ENCODE measurements at places on chromosomes 5 and 9.

DNA sequence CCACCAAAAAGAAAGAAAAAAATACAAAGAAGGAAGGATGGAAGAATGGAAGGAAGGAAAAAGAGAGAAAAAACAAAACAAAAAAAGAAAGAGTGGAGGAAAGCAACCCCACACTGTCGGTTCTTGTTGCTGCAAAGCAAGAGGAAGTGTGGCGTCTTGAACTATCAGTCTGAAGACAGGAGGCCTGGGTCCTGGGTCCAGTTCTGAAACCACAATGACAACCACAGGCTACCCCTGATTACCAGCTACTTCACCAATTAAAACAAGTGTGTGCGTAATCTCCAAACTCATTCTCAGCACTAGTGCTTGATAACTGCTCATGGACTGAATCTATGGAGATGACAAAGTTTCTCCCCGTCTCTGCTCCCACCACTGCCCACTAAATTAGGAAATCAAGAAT, 93.7 kb downstream of the RASEF start:
- no peak for DNase-seq

DNA sequence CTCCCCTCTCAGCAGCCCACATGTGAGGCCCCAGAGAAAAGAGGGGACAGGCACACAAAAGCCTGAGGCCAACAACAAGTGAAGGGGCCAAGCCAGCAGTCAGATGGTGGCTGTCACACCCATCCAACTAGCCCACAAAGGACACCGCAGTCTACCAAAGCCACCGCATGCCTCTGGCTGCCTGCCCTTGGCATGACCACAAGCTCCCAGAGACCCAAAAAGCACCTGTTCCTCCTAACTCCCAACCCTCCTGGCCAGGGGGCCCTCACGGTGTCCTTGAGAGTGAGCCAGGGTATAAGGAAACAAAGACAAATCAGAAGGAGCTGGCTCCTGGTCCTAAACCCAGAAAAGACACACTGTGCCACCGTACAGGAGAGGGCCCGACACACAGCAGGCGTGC, 77.8 kb upstream of the LRRTM2 start:
- DNase-seq: no peak

- DNase-seq: no peak
These were observed 22.6 kb downstream of the MYO10 start for GRCh38 chr5:16913187-16914107.

DNA sequence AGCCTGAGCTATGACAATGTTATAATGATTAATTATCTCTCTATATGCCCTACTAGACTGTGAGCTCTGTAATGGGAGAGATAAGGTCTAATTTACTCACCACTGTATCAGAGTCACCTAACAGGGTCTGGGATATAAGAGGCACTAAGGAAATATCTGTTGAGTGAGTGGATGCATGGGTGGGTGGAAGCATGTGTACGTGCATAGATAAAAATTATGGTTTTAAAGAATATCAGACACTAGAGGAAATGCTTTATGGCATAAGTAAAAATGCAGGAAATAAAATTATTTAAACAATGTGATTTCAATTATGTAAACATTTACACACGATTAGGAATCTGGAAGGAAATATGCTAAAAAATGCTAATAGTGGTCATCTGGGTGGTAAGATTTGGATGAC, 137.8 kb downstream of the SPOCK1 start:
- DNase-seq: no peak

- no peak for DNase-seq
These were observed 884 bp upstream of the EGFLAM start for GRCh38 chr5:38257308-38258041.

DNA sequence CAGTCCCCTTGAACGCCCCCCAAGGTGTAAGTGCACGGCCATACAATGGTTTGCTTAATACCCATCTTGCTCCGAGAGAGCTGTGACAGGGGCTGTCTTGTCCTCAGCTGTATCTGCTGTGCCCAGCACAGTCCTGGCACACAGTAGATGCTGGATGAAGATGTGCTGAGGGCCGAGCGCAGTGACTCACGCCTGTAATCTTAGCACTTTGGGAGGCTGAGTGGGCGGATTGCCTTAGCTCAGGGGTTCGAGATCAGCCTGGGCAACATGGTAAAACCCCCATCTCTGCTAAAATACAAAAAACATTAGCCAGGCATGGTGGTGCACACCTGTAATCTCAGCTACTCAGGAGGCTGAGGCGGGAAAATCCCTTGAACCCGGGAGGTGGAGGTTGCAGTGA, 53.6 kb downstream of the C9orf50 start:
- DNase-seq: no peak

GRCh38 chr5:77561965-77562364, 69.8 kb upstream of the WDR41 start:
- DNase-seq: no peak

DNA sequence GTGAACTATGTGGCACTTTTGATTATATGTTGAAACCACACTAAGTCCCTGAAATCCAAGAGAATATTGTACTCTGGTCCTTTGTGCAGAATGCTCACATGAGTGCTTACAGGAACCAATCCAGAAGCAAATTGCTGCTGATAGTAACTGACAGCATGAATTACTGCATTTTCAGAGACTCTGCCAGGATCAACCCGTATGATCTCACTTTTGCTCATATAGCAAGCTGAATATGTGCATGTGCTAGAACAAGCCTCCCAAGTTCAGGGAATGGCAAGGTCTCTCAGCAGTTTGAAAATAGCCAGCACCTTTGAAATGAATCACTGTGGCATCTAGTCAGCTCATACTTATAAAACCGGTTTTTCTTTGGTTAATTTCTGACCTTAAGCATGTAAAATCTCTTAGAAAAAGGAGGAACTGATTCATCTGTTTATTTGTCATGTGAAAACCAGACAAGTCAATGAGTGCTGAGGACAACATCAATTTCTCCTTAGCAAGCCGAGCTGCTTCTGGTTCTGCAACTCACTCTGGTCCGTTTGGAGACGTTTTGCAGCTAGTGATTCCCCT, 215.7 kb upstream of the ELL2 start:
- DNase-seq: no peak

GRCh38 chr5:93598091-93599000, 15.3 kb downstream of the NR2F1 start:
- no peak for DNase-seq

DNA sequence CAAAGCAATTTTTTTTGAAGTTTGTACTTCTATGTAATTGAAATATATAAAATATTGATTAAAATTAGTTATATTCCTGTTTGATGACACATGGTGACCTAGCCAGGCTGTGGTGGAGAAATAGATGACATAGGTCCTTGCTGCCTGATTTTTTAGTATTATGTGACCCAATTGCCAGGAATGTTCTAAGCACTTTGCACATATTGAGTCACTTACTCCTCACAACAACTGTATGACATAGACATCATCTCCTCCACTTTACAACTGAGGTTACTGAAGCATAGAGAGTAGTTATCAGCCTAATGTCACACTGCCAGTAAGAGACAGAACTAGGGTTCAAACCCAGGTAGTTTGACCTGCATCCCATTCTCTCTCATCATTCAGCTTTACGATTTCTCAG, 26.2 kb upstream of the SNX18 start:
- DNase-seq: no peak

DNA sequence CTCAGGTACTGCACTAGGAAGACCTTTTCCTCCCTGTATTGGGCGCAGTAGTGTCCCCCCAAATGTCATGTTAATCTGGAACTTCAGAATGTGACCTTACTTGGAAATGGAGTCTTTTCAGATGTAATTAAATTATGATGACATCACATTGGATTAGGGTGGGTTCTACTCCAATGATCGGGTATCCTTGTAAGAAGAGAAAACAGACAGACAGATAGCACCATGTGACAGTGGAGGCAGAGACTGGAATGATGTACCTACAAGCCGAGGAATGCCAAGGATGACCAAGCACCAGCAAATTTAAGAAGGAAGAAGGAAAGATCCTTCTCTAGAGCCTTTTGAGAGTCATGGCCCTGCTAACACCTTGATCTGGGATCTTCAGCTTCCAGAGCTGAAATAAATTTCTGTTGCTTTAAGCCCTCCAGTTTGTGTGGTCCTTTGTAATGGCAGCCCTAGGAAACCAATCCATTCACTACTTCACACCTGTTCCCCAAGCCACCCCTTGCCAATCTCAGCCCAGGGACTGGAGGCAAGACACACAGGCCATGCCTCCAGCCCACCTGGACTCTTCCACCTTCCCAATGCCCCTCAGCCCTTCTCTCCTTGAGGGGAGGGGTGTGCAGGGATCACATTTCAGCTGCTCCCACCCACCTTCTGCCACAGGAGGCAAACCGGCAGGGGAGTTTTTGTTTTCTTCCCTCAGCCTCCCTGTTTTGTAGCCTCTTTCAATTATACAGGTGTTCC, 1.6 kb downstream of the CCNJL start:
- no peak for DNase-seq

DNA sequence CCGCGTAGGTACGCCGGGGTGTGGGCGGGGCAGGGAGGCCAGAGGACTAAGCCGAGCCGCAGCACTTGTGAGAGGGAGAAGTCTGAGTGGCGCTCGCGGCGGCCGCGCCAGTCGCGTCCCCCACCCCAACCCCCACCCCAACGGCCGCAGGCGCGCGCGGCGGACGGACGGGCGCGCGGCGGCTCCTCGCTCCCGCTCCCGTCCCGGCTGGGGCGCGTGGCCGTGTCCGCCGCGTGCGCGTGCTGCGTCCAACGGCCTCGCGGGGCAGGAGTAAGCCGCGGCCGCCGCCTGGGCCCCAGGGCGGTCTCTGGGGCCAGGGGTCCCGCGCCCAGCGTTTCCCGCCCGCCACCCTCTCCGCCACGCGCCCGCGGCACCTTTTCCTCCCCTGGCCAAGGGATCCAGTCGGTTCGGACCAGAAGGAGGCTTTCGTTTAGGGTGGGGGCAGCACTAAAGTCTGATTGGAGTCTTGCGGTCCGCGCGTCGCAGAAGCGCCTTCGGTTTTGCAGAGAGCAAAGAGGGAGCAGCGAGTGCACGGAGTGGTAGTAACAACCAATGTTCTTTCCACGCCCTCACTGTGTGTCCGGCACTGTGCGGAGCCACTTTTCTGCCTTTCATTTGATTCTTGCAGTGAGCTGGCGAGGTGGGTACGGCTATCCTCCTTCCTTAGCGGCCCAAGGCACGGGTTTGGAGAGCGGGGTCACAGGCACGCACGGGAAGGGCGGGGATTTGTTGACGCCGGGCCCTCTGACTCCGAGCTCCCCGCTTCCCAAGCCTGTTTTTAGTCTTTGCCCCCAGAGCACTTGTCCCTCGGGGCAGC, 483 bp downstream of the G3BP1 start:
- no peak for DNase-seq

GRCh38 chr5:175847503-175847902, 23.9 kb upstream of the CPLX2 start:
- DNase-seq: no peak

- no peak for DNase-seq
These were observed 92.5 kb downstream of the ROR2 start for GRCh38 chr9:91857291-91858212.

- no peak for DNase-seq
These were observed 7.9 kb upstream of the NEUROG1 start for GRCh38 chr5:135543485-135544304.

GRCh38 chr5:84014966-84015365, 294.3 kb upstream of the HAPLN1 start:
- no peak for DNase-seq

- no peak for DNase-seq
These were observed 80.6 kb upstream of the IRX4 start for GRCh38 chr5:1963358-1963757.

- DNase-seq: no peak
These were observed 270.0 kb upstream of the TLE4 start for GRCh38 chr9:79301551-79302391.

- DNase-seq: no peak
These were observed 24.7 kb downstream of the NXNL2 start for GRCh38 chr9:88559661-88560060.

DNA sequence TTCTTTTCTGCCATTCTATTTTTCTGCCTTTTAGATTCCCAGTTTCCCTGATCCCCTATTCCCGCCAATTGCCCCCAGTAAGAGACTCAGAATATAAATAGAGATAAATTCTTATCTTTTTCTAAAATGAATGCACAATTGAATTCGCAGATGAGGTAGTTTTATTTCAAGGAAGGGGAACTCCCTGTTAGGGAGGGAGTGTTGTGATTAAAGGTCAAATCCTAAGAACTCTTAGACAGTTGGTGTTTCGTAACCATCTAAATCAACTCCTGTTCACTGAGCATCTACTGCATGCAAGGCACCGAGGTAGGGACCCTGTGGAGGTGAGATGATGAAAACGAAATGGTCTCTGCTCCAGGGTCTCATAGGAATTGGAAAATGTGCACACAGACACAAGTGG, 7.7 kb upstream of the MAP3K1 start:
- DNase-seq: no peak

- DNase-seq: no peak
These were observed 144.5 kb upstream of the NUDT12 start for GRCh38 chr5:103706939-103707682.

DNA sequence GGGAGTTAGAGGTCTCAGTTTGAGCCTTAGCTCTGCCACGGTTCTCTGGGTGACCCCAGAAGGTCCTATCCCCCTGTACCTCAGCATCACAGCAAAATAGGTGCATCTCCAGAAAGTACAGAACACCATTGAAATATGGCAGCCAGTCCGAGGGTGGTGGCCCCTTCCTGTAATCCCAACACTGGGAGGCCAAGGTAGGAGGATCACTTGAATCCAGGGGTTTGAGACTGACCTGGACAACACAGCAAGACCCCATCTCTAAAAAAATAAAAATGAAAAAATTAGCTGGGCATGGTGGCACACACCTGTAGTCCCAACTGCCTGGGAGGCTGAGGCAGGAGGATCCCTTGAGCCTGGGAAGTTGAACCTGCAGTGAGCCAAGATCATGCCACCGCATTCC, 7.0 kb upstream of the CRB2 start:
- DNase-seq: no peak

- DNase-seq: no peak
These were observed 40.6 kb downstream of the USP20 start for GRCh38 chr9:129875687-129876395.

GRCh38 chr9:34540827-34541226, 18.0 kb upstream of the ENHO start:
- no peak for DNase-seq

DNA sequence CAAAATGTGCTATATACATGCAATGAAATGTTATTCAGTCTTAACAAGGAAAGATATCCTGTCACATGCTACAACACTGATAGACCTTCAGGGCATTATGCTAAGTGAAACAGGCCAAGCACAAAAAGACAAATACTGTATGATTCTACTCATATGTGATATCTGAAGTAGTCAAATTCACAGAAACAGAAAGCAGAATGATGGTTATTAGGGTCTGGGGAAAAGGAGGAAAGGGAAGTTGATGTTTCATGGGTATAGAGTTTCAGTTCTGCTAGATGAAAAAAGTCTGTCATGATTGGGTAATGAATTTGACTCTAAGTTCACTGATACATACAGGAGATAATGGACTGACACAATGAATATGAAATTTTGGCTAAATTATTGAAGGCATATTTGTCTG, 11.2 kb upstream of the RIC1 start:
- DNase-seq: no peak

GRCh38 chr5:62306323-62306895, 403 bp downstream of the KIF2A start:
- peak; percentile 65 for DNase-seq

DNA sequence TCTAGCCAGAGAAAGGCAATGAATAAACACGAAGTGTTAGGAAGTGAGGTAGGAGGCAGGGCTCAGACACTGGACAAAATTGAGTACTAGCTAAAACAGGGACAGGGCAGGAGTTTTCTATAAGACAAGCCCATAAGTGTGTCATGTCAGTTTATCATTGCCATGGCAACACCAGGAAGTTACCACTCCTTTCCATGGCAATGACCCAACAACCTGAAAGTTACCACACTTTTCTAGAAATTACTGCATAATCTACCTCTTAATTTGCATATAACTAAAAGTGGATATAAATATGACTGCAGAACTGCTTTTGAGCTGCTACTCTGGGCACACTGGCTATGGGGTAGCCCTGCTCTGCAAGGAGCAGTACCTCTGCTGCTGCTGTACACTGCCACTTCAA, 442.5 kb upstream of the COX7C start:
- no peak for DNase-seq
